RPMI7951 (cell line): ENCODE measurements at places on chromosomes 3 and 15. TPM values are rescaled to one million over a fixed set of nuclear protein-coding genes. Genes with fewer than 3 reads are reported as not detected.

The TMEM45A gene
- total RNA-seq = 119 and 142 TPM in 2 replicates

The CNTN6 gene
- total RNA-seq = not detected in 2 replicates

The HRG gene
- total RNA-seq = not detected in 2 replicates

The GAP43 gene
- 0.12 and 0.29 TPM in 2 replicates for total RNA-seq

GRCh38 chr3:61637088-61638051 is 76.0 kb downstream of the PTPRG start:
- peak; percentile 44 for DNase-seq

DNA sequence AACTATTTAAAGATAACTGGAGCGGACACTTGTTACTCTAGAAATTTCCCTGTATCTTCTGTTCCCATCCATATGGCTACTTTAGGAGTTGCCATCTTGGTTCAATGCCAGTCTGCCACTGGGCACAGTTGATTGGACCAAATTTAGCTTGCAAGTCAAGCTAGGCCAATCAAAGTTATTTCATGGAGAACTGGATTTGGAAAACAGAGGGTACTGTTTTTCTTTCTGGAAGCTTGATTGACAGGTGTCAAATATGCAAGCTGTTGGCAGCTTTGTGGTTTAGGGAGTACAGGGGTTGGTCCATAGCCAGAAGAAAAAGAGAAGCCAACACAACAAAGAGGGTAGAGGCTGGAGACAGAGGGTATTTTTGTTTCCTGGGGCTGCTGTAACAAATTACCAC is 33.4 kb upstream of the KLHL25 start:
- no peak for DNase-seq

GRCh38 chr15:69575387-69575786 is 122.8 kb downstream of the RPLP1 start:
- DNase-seq = no peak

DNA sequence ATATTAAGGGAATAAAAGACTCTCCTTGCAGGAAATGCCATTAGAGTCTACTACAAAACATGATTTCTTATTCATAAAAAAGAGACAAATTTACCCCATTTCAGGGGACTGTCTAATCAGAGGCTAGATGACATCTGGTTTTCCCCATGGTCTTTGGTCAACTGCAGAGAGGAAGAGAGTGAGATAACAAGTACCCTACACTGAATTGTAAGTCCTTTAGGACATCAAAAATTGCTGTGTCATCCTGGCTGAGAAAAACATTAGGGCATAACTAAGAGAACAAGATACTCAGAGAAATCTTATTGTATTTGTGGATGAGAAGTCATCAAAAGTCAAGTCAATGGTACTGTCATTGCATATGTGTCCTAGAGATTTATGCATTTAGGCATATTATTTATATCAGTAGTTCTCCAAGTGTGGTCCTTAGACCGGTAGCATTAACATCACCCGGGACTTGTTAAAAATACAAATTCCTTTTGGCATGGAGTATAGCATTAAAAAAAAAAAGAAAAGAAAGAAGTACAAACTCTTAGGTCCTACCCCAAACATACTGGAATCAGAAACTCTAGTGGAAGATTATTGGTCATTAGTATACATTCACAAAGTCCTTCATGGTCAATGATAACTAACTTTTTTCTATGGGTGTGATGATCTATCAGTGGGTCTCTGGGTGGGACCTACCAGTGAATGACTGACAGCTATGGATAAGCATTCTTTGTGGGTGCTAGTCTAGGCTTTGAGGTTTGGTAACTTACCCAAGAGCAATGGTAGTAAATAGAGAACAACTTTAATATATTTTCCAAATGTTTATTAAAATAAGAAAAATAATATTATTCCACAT is 29.0 kb upstream of the TBC1D5 start:
- no peak for DNase-seq

- DNase-seq = no peak
Measured at GRCh38 chr3:13882876-13883275, 3.0 kb upstream of the WNT7A start.

GRCh38 chr15:65919353-65919752 is 50.1 kb downstream of the RAB11A start:
- DNase-seq = no peak

GRCh38 chr3:108897883-108898282 is 55.8 kb downstream of the GUCA1C start:
- no peak for DNase-seq

- peak; percentile 28 for DNase-seq
Measured at GRCh38 chr15:40930430-40931299, 1.5 kb downstream of the DLL4 start.

GRCh38 chr15:31300208-31300661 is 26.4 kb upstream of the KLF13 start:
- no peak for DNase-seq

DNA sequence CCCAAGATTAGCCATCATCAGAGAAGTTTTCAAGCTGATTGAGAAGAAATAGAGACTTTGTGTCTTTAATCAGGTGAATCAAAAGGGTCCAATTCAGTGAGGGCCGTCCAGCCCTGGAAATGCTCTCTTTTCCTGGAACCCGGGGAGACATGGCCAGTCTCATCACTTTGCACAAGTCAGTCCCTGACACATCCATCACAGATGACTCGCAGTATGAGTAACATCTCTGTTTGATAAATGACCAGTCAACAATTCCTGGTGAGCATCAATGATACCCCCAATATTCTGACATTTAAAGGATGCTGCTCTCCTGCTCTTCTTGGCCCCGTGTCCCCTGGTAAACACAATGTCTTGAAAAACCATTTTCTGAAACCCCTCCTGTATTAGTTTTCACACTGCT is 26.7 kb downstream of the C3orf20 start:
- no peak for DNase-seq

GRCh38 chr15:90046911-90047392 is 45.8 kb downstream of the ZNF710 start:
- DNase-seq = no peak
